RKO (cell line): ENCODE measurements at places on chromosomes 12 and 14.

- no peak for DNase-seq
These were observed 127.6 kb upstream of the AMIGO2 start for GRCh38 chr12:47207340-47207717.

- no peak for DNase-seq
These were observed 392.1 kb downstream of the RPS29 start for GRCh38 chr14:49194067-49194466.

- DNase-seq = no peak
These were observed 397.3 kb downstream of the ZFP36L1 start for GRCh38 chr14:68395604-68396003.

- no peak for DNase-seq
These were observed 107.0 kb downstream of the VRK1 start for GRCh38 chr14:96904201-96904600.

GRCh38 chr14:55625481-55625880 is 45.5 kb downstream of the KTN1 start:
- no peak for DNase-seq

- DNase-seq = peak; percentile 1
These were observed 252.7 kb downstream of the LRFN5 start for GRCh38 chr14:41859336-41859735.

GRCh38 chr12:49198431-49199155 is 9.7 kb upstream of the TUBA1A start:
- DNase-seq = no peak

- DNase-seq = no peak
These were observed 50.1 kb downstream of the PLXNC1 start for GRCh38 chr12:94198469-94198868.

DNA sequence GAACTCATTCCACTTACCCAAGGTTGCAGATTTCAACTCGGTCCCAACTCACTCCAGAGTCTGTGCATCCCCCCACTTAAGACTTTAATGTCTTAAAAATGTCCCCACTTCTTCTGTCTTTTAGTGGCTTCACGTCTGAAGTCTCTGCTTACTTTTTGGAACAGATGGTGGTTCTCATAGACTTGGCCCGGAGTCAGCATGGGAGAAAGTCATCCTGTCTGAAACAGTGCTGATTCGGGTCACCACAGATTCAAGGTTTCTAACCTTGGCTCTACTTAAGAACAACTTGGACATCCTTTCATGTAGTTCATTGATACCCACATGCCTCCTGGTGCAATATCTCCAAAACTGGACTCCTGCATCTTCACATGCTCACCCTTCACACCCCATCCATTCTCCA is 26.0 kb downstream of the CHST11 start:
- no peak for DNase-seq

DNA sequence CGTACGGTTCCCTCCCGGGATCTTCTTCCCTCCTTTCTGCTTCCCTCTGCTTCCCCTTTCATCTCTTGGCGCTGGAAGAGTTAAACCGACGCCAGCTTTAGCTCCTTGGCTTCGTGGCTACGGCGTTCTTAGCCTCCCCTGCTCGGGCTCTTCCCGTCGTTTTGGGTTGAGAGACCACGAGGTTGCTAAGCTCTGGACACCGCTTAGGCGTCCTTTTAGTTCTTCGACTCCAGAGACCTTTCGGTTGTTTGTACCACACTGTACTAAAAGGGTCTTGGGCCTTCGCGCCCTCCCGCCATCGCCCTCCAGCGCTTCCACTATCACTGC is 545 bp downstream of the CPSF2 start:
- peak; percentile 28 for DNase-seq

DNA sequence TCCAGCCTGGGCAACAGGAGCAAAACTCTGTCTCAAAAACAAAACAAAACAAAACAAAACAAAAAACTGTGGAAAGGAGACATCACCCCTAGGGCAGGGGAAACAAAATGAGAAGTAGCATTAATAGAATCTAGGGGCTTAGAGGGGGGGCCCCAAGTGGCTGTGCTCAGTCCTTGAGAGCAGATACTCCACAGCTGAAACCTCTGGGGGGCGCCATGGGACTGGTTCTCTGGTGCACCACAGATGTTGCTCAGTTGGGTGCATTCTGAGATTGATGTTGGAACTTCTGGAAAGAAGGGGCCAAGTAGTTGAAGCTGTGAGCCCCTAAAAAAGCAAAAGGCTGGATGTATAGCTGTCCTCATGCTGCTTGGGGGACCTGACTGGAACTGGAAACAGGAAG is 11.8 kb upstream of the SYNE2 start:
- DNase-seq = no peak

- peak; percentile 2 for DNase-seq
These were observed 10.1 kb downstream of the PCNX4 start for GRCh38 chr14:60101786-60102185.

DNA sequence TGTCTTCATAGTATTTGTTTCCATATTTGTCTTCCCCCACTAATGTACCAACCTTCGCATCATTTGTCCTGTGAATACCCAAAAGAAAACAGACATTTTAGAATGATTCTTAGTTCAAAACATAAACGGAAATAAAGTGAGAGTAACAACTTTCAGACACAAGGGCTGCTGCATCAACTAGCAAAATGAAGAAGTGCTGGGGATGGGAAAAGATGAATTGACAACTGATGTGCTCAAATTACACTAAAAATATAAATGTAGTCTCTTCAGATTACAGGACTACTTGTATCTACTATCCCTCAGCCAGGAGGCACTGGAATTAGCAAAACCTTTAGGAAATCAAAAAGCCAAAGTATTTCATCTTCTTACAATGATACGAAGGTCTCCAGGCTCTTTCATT is 743 bp downstream of the NDUFA12 start:
- DNase-seq = peak; percentile 35

GRCh38 chr14:73290279-73290678 is 53.0 kb downstream of the PAPLN start:
- no peak for DNase-seq

GRCh38 chr14:102295270-102295669 is 9.7 kb downstream of the MOK start:
- DNase-seq = no peak

GRCh38 chr12:62700091-62700880 is 233.7 kb downstream of the MON2 start:
- no peak for DNase-seq

DNA sequence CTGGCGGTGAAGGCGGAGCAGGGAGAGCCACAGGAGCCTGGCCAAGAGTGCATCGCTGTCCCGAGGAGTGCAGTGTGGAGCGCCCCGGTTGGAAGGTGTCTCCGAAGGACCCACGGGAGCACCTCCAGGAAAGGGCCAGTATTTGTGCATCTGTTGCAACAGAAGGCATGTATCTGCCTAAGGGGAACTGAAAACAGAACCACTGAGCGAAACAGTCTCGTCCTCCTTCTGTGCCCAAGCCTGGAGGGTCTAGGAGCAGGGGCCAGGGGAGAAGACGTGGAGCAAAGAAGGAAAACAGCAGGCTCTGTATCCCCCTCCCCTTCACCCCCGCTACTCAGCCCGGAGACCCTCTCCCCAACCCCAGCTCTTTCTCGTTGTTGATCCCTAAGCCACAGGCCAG is 5.3 kb upstream of the LRRC10 start:
- no peak for DNase-seq

DNA sequence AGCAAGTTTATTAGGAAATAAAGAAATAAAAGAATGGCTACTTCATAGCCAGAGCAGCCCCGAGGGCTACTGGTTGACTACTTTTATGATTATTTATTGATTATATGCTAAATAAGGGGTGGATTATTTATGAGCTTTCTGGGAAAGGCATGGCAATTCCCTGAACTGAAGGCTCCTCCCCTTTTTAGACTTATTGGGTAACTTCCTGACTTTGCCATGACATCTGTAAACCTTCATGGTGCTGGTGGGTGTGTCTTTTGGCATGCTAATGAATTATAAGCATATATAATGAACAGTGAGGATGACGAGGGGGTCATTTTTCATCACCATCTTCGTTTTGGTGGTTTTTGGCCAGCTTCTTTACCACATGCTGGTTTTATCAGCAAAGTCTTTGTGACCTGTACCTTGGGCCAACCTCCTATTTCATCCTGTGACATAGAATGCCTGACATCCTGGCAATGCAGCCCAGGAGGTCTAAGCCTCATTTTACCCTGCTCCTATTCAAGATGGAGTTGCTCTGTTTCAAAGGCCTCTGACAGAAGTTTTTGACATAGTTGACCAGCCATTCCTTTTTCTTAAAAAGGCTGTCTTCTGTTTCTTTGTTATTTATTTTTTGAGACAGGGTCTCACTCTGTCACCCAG is 11.1 kb upstream of the PTGES3 start:
- no peak for DNase-seq

DNA sequence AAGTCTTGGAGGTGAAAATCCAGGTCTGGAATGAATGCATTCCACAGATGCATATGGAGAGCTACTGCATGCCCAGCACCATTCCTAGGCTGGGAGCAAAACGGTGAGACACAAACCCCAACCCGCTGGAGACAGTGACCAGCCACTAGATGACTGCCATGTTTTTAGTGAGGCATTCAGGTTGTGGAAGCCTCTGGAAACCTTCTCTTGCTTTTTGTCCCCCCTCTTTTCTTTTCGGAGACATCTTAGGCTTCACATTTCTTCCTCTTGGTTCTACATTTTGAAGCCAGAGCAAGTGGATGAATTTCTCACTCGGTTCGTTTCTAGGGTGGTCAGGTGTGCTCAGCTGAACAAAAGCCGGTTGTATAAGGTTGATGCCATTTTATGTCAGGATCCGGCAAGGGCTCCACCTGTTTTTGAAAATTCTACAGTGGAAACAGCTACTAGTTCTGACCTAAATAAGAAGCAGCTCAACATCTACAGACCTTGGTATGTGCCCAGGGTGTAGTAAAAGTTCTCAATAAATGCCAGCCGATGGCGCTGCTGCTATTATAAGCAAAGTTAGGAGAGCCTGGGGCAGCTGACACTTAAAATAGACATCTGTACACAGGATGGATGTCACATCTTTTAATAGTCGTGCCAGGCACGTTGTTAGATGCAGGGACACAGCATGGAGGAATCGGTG is 1.8 kb upstream of the ZNF839 start:
- peak; percentile 79 for DNase-seq

DNA sequence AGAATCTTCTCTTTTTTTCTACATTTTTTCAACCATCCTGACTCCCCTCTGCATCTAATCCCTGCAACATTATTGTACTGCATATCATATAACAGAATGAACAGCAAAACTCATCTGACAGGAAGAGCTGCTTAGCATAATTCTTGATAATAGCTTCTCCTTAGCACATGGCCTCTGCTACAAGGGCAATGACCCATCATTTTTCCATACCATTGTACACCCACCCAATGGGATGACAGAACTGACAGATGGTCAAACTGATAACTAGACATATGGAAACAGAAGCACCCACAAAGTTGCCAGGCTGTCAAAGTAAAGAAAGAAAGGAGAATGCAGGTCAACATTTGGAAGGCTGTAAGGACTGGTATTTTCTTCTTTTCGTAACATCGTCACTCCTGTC is 390.4 kb upstream of the USP15 start:
- DNase-seq = no peak

GRCh38 chr14:20624495-20625070 is 16.9 kb downstream of the OR6S1 start:
- DNase-seq = peak; percentile 82

GRCh38 chr12:104458694-104459367 is 2.1 kb downstream of the CHST11 start:
- DNase-seq = no peak

- no peak for DNase-seq
These were observed 31.5 kb upstream of the PTGDR start for GRCh38 chr14:52235866-52236510.

DNA sequence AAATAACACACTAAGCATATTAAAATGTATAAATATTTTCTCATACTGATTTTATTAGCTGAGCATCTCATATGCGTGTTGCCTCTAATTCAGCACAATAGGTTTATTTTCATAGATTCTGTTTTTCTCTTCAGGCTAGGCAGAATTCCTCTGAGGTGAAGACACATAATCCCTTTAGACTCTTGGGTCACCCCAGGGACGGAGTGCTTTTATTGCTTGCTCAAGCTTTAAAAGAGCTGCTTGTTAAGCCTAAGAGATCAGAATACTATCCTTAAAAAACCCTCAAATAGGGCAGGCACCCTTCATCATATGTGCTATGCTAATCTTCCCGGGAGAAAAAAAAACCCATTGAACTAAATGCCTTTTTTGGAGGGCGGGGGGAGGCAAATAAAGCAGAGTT is 390.1 kb downstream of the KCNH5 start:
- no peak for DNase-seq

DNA sequence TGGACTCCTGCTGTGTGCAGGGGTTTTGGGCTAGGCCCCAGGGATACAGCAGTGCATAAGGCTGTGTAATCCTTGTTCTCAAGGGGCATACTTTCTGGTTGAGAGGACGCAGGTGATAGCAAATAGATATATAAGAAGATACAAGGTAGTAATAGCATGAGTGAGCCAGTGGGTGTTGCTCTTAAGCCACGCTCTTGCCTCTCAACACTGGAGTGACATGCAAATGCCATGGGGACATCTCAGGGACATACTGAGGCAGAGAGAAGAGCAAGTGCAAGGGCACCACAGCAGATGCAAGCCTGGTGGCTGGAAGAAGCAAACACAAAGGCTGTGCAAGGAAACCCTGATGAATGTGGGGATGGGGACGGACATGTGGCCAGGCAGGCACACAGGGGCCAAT is 223.3 kb downstream of the CHST11 start:
- DNase-seq = peak; percentile 13

- no peak for DNase-seq
These were observed 167.7 kb downstream of the DYRK2 start for GRCh38 chr12:67816269-67816668.

- DNase-seq = no peak
These were observed 1.3 kb upstream of the NR1H4 start for GRCh38 chr12:100472325-100472724.

DNA sequence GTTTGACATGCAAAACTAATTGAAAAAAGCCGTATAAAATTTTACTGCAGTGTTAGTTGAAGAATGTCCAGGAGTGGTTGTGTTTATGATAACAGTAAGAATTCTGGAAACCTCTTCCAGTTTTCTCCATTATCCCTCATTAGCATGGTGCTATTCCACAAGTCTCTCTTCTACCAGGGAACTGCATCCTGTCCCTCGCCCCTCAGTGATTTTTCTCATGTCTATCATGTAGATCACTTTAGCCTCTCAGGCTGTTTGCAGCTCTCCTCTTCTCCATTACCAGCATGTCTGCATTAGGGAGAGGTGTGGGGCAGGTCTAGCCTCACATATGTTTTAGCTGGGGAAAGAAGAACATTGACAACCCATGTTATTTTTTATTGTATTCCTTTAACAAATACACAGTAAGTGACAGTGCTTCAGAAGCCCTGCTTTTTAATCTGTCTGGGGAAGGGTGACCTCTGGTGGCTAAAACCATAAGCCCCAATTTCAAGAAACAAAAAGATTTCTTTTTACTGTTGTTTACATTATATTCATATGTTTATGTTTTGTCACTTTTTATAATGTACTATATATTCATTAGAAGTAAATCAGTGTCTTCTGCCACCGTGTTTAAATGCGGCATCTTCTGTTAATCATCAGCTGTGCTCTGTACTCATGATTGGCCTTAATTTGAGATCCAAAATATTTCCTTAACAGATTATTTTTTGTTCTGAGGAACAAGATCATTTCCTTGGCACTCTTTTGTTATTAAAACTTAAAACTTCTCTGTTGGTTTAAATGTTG is 70.7 kb downstream of the RASSF8 start:
- DNase-seq = peak; percentile 46
